ENCODE measurements at places on chromosomes 3 and 15. TPM values are rescaled to one million over a fixed set of nuclear protein-coding genes. Genes with fewer than 3 reads are reported as not detected.

ZNF620 gene
- 2.3 TPM for total RNA-seq

SPINT1 gene
- total RNA-seq = 0.32 TPM

MITF gene
- total RNA-seq = 768 TPM

CLEC3B gene
- not detected for total RNA-seq

ARL14 gene
- total RNA-seq = not detected

IL17RC gene
- total RNA-seq = 49.0 TPM

SATB1 gene
- total RNA-seq = 4.0 TPM

GABRR3 gene
- not detected for total RNA-seq

AP3B2 gene
- 0.74 TPM for total RNA-seq

ACAN gene
- 0.77 TPM for total RNA-seq

GCSAM gene
- not detected for total RNA-seq

HIGD2B gene
- 0.11 TPM for total RNA-seq

SLC49A4 gene
- total RNA-seq = 42.1 TPM

GREM1 gene
- under 0.01 TPM for total RNA-seq

HGD gene
- total RNA-seq = not detected

FBXW12 gene
- not detected for total RNA-seq

FRMD5 gene
- 14.3 TPM for total RNA-seq

XCR1 gene
- total RNA-seq = not detected

SAMD7 gene
- total RNA-seq = not detected

MYO9A gene
- 13.6 TPM for total RNA-seq

NBEAL2 gene
- total RNA-seq = 6.1 TPM

LDHAL6B gene
- not detected for total RNA-seq

CCDC9B gene
- total RNA-seq = 5.0 TPM

IDH3A gene
- 76.1 TPM for total RNA-seq

EPHA3 gene
- 43.2 TPM for total RNA-seq

RHCG gene
- 9.4 TPM for total RNA-seq

XYLB gene
- 18.1 TPM for total RNA-seq

CFAP92 gene
- 0.16 TPM for total RNA-seq

CHST13 gene
- 1.7 TPM for total RNA-seq

ZNF80 gene
- total RNA-seq = 0.11 TPM

SPATA12 gene
- 0.69 TPM for total RNA-seq

GOLGA6L7 gene
- total RNA-seq = not detected

HHATL gene
- not detected for total RNA-seq

CACNA2D2 gene
- 0.80 TPM for total RNA-seq

TAGLN3 gene
- not detected for total RNA-seq

KCNAB1 gene
- total RNA-seq = 0.90 TPM

FSIP1 gene
- total RNA-seq = 0.42 TPM

TMC3 gene
- total RNA-seq = not detected

COX17 gene
- total RNA-seq = 78.4 TPM

FURIN gene
- total RNA-seq = 38.3 TPM

ZBED2 gene
- not detected for total RNA-seq

MED12L gene
- 0.72 TPM for total RNA-seq

NMNAT3 gene
- total RNA-seq = 0.93 TPM

SPTBN5 gene
- 0.03 TPM for total RNA-seq

OSTN gene
- not detected for total RNA-seq

RAB6B gene
- total RNA-seq = 4.0 TPM

KY gene
- not detected for total RNA-seq

Data from SK-MEL-5 (cell line).